ENCODE measurements at places on chromosomes 5 and 9.
A peak's percentile ranks its signal among the peaks of the same experiment; 100 is the strongest.

DNA sequence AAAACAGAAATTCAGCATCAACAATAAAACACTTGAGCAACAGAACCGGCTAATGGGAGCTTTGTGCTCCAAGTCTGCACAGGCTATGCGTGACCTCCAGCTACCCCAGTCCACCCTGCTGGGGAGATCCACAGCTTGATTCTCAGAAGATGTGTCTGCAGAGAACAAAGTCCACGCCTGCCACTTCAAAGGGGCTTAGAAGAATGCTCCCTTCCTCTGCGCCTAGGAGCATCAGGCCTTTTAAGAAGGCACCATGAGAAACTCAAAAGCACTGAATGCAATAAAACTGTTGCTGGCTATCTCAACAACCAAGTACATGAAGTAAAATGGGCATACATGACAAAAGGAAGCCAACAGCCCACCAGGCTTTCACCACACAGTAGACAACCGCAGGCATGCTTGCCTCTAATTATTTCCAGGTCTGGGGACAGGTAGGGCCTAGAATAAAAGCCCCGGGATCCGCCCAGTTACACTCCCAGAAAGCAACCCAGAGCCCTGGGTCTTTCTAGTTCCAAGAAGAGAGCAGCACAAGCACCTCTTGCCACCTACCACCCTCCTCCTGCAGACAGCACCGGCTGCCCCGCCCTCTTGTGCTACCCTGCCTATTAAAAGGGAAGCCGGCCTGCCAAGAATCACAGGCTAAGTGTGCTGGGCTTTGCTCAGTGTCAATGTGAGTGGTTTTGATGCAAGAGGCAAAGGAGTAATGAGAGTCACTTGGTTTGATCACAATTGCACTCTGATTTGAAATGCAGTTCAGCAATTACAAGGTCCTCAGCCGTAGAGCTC is 123.2 kb downstream of the SPOCK1 start:
- no peak for DNase-seq

DNA sequence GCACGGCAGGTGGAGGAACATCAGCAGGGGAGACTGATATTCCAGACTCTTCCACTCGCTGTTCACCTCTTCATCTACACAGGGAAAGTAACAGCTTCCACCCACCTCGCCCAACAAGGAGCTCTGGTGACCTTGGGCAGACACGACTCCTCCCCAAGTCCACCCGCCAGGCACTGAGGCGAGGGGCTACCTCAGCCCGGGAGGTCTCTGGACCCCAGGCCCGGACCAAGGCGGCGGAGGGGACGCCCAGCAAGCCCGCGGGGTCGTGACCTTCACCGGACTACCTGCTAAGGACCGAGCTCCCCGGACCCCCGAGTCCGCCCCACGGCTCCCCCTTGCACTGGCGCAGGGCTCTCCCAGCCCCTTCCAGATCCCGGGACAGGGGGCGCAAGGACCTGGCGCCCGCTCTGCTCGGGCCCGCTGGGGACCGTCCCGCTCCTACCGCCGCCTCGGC is 70.2 kb upstream of the LPCAT1 start:
- no peak for DNase-seq

GRCh38 chr9:116437411-116438370 is 249.4 kb upstream of the TRIM32 start:
- no peak for DNase-seq

DNA sequence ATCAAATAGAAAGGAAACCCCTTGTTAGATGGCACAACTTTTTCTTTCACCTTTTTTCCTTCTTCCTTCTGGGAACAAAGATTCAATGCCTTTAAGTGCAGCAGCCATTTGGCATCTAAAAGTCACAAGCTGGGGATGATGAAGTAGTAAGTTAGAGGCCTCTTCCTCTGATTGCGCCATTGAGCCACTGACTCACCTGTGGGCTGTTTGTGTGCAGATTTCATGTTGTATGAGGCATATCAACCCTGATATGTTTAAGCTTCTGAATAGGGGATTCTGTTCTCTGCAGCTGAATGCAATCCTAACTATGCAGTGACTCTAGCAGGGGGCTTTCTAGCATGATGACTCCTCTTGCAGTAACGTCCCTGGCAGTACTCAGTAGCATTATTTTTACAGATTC is 599.9 kb downstream of the CSNK1G3 start:
- no peak for DNase-seq

DNA sequence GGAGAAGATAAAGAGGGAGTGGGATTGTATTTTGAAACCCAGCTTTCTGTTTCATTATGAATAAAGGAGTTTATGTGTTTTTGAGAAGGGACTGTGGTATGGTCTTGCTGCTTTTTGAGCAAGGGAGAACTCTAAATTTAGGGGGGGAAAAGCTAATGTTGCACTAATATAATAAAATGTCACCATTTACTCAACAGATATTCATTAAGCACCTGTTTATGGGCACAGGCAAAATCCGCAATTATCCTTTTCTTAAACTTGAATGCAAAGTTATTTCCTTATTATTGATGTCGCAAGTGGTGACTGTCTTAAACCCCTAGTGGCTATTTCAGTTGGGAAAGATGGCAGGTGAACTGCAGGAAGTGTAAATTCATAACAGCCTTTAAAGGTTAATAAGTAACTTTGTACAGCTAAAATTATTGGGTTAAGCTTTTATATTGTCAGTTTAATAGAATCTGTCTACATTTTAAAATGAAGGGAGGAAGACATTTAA is 1.5 kb downstream of the CDC42SE2 start:
- no peak for DNase-seq

- no peak for DNase-seq
Measured at GRCh38 chr5:927172-928015, 34.7 kb downstream of the TRIP13 start.

DNA sequence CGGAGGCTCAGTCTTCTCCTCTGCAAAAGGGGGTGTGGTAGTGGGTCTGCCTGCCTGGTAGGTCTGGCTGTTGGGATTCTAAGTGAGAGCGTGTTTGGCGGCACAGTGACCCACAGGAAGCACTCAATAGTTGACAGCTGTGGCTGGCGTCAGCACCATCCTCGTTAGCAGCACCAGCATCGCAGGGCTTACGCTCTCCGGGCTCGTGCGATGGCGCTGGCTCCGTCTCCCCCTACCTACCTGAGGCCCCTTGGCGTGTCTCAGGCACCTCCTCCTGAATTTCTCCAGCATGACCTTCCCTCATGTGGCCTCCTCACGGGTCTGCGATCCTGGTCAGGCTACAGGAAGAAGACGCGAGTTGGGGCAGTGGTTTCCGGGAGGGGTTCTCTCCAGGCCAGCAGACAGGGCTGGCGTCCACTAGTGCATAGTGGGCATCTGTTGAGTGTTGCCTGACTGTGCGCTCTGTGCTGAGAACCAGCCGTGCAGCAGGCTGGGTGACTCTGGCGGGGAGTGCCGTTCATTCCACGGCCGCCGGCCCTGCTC is 66.9 kb downstream of the HMCN2 start:
- no peak for DNase-seq

DNA sequence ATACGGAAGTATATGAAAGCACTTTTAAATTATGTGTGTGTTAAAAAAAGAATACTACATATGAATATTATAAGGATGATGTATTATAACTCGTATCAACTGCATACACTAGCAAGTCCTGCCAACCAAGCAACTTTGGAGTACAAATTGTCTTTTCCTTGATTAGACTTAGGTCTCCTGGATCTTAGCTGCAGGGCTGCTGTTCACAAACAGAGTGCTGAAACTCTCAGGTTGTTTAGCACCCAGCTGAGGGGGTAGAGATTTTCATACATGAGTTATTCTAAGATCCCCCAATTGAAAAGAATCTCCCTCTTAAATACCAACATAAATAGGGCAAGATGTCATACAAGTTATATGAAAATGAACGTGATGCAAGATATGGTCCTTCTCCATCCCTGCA is 149.8 kb upstream of the TNC start:
- DNase-seq, result no peak

DNA sequence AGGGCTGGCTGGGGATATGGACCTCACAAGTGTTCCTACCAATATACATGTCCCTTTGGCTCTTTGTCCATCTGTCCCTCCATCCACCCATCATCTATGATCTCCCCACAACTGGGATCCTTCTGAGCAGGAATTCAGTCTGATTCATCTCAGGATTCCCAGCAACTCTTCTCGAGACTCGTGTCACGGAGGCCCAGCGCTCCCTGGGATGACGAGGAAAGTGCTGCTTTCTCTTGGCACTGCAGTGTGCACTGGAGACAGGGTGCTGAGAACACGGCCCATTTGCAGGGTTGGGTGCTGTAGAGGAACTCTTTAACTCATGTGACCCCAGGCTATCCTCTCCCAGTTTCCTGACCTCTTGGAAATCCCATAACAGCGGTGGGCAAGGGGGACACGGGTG is 72.9 kb downstream of the ANGPTL2 start:
- no peak for DNase-seq

GRCh38 chr5:57505272-57506200 is 22.9 kb upstream of the ACTBL2 start:
- no peak for DNase-seq

DNA sequence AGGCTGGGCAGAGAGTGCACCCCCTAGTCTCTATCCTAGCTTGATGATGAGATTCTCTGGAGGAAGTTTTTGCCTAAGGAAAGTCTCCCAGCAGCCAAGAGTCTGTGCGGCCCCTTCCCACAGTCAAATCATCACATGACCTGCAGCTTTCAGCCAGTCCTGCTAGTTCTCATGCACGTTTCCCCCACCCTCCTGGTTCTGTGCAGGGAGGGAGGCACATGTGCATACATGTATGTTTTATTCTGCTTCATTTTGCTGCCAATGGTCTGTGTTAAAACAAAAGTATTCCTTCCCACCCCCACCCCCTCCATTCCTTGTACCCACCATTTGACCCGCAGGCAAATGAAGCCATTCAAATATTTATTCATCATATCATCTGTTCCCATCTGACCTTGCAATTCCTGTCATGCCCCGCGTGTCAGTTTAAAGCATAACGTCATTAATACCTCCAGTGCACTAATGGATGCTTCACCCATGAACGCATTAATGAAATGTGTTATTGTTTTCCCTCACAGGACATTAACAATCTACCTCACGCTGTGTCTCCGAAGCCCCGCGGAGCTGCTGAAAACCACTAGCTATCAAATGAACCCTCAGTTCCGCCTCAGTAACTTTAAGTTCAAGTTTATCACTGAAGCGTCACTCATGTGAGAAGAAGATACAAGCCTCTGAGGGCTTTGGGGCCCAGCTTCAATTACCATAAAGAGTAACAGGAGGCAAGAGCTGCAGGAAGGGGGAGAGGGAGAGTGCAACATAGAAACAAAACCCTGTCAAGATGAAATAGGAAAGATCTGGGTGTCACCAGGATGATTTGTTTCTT is 139.6 kb downstream of the RASEF start:
- DNase-seq, result no peak

GRCh38 chr5:14249258-14250082 is 106.3 kb downstream of the TRIO start:
- no peak for DNase-seq

GRCh38 chr5:886716-887325 is 5.8 kb downstream of the BRD9 start:
- no peak for DNase-seq

DNA sequence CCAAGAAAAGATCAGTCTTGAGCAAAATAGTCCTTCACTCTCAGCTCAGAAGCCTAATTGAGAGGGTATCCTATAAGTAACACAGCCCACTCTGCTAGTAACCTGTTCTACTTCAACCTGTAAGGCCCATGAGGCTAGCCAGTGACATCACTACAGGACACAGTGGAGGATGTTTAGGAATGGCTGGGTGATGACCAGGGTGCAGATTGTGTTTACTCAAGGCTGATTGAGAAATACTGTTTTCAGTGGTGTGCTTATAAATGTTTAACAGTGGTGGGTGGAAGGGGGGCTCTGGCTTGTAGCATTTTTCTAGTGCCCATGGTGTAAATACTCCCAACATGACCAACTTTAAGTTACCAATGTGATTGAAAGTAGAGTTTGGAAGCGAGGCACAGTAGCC is 159.8 kb upstream of the CCDC152 start:
- DNase-seq, result no peak

- DNase-seq, result no peak
Measured at GRCh38 chr5:113213551-113214425, 221.0 kb downstream of the TSSK1B start.

- peak; percentile 73 for DNase-seq
Measured at GRCh38 chr9:113682297-113682771, 193.8 kb upstream of the ZNF618 start.

DNA sequence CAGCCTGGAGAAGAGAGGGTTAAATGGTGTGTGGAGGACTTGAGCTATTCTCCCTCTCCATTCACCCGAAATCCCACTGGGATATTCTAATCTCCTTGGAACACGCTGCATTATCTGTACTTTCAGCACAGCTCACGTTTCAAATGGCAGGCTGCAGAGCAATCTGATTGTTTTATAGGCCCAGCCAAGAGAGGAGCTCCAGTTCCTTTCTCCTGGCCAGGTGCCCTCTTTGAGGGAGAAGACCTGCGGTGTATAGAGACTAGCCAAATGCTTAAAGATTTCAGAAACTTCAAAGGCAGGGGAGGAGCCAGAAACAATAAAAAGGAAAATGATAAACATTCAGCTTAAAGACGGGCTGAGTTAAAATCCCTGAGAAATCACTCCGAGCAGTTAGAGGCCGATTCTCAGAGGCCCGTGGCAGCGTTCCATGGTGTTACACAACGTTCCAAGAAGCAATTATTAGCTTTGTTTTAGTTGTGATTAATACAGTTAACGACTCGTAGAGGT is 564.0 kb upstream of the KLF4 start:
- DNase-seq, result no peak
